ENCODE measurements at places on chromosomes 12 and 14.

- no peak for DNase-seq
These were observed 10.1 kb upstream of the BDKRB1 start for GRCh38 chr14:96245710-96246538.

DNA sequence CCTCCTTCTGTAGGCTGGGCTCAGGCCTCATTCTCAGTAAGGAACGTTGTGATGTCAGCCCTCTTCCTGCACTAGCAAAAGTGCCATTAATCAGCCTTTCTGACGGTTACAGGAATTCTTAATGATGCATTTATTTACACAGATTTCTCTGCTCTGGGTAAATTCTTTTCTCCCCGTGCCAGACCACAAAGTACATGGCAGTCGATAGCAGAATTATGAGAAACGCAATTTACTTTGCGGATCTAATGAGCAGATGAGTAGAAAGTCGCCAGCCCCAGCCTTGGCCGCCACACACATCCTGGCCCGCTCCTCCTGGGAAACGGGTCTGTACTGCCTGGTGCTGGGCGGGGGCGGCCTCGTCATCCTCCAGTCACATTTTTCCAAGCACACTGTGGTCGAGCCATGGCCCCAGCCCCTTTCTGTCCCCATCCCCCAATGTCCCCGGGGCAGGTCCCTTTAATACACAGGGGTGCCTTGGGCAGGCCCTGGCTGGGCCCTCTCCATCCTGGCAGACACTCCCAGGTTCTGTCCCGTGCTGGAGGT lies 25.9 kb downstream of the NOC4L start:
- no peak for DNase-seq

DNA sequence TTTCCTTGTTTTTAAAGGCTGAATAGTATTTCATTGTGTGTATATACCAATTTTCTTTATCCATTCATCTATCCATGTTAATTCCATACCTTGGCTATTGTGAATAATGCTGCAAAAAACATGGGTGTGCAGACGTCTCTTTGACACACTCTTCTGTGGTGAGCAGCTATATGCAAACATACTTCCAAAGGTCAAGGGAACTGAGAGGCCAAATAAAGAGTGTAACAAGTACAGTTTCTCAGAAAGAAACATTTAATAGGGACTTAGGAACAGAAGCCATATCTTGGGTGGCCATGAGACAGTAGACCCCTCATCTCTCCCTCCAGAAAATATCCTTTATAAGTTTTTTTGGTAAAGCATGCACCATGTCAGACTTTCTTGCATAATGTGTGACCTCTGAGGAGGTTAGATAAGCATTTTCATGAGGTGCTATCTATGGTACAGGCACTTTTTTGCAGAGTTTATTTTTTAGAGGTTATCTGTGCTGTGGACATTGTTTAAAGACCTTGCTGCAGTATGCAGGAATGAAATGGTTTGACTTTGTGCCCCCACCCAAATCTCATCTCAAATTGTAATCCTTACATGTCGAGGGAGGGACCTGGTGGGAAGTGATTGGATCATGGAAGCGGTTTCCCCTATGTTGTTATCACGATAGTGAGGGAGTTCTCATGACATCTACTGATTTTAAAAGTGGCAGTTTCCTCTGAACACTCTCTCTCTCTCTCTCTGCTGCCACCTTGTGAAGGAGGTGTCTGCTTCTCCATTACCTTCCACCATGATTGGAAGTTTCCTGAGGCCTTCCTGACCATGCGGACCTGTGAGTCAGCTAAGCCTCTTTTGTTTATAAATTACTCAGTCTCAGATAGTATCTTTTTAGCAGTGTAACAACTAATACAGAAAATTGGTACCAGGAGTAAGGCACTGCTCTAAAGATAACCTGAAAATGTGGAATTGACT lies 1202.3 kb downstream of the GALC start:
- DNase-seq = no peak

GRCh38 chr14:94366146-94366915 lies 22.1 kb downstream of the SERPINA1 start:
- no peak for DNase-seq

- no peak for DNase-seq
These were observed 185.7 kb upstream of the PPFIA2 start for GRCh38 chr12:81944886-81945285.

- no peak for DNase-seq
These were observed 27.4 kb upstream of the PTHLH start for GRCh38 chr12:27999970-28000369.
